Neuronal stem cell (in vitro differentiated cells): ENCODE measurements at places on chromosomes 1 and 21.

GRCh38 chr1:36401602-36402503 is 4.1 kb upstream of the LSM10 start:
- no peak for DNase-seq

GRCh38 chr1:7543718-7544090 is 227.4 kb upstream of the VAMP3 start:
- DNase-seq, result no peak

DNA sequence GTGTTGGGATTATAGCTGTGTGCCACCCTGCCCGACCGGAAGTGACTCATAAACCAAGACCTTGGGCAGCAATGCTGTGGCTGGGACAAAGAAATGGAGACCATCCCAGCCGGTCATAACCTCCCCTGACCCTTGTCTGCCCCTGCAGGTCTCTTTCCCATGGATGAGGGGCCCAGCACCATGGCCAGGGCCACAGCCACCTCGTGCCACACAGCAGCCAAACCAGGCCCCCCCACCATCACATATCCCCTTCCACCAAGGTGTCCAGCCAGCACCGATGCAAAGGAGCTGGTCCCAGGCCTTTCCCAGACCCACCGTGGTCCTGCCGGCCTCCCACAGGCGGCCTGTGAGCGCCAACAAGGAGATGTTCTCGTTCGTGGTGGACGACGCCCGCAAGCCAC is 42.2 kb downstream of the FHAD1 start:
- DNase-seq, result no peak

DNA sequence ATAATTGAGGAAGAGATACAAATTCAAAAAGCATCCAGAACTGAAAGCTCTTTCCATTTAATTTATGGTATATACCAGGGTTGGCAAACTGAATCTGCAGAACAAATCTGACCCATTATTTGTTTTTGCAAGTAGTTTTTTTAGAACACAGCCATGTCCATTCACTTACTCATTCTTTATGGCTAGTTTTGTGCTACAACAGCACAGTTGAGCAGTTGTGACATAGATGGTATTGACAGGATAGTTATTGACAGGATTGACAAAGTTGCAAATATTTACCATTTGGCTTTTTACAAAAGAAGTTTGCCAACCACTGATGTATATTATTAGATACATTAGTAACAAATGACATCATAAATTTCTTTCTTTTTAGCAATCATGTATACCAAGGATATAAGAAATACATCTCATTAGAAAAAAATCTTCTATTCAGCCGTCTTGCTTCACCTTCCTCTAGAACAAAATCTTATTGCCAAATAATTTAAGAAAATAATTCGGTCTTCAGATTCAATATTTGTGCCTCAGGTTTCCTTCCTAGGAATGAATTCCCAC is 9.4 kb downstream of the ADAMTS1 start:
- no peak for DNase-seq

- DNase-seq, result no peak
These were observed 131.6 kb downstream of the RRAGC start for GRCh38 chr1:38727684-38728584.

DNA sequence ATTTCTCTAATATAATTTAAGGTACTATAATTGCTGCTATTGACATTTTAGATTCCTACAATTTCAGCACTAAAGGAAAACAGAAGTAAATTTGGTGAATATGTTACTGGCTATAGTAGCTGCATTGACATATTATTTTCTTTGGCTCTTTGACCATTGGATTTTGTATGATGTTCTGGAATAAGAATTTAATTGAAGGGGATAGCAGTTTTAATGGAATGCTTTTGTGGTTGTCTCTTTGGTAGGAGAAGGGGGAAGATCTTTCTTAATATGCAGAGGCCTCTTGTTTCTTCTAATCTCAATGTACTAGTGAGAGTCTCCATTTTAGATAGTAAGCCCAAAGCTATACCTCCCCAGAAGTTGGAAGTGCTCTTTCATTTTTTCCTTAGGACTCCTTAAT is 6.9 kb downstream of the DTL start:
- no peak for DNase-seq

GRCh38 chr1:232131715-232132391 is 498.1 kb downstream of the SIPA1L2 start:
- DNase-seq, result no peak

DNA sequence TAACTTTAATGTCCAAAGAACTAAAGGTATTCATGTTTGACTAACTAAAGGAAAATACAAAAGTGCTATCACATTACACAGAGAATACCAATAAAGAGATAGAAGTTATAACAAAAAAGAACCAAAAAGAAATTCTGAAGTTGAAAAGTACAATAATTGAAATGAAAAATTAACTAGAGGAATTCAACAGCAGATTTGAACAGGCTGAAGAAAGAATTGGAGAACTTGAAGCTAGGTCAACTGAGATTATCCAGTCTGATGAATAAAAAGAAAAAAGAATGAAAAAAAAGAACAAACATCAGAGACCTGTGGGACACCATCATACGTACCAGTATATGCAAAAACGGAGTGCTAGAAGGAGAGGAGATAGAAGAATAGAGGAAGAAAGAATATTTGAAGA is 78.5 kb downstream of the NUP210L start:
- no peak for DNase-seq

- DNase-seq, result no peak
These were observed 23.0 kb downstream of the KNCN start for GRCh38 chr1:46528297-46528955.

DNA sequence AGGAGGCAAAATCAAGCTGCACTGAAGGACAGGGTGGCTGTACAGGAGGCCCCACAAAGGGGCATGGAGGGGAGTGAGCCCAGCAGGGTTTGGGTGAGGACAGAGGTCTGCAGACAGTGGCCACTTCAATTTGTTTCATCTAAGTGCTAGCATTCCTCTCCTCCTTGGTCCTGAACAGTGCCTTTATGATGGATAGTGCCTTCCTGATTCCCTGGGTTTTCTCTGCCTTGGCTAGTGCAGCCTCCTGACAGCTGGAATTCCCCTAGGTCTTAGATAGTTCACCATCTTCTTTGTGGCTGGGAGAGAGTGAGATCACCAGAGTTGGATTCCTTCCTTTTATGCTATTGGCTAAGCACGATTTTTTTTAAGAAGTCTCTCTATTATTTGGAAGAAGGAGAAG is 3.8 kb upstream of the HPCAL4 start:
- DNase-seq, result no peak

- no peak for DNase-seq
These were observed 20.0 kb downstream of the MEF2D start for GRCh38 chr1:156480411-156481192.

GRCh38 chr1:225409051-225409450 is 18.8 kb downstream of the LBR start:
- DNase-seq, result no peak

GRCh38 chr1:232915212-232915611 is 35.2 kb upstream of the NTPCR start:
- no peak for DNase-seq

DNA sequence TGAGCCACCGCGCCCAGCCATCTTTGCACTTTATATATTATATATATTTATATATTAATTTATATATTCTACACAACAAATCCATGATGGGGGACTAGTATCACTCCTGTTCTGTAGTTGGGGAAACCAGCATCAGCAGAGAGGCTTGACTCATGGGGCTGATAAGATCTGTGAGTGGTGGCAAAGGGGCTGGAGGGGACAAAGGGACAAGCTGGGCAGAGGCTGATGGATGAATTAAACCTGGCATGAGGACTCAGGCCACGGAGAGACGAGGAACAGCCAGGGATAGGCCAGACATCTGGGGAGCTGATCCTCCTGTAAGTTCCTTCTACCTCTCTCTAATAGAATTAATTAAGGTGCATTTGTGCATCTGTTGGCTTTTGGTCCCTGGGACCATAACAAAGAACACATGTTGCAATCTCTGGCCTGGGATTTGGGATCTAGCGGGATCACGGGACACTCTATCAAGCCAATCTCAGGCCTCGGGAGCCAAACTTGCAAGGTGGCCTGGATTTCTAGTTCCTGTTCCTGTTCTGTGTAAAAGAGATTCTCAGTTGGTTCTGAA is 7.6 kb downstream of the CNR2 start:
- no peak for DNase-seq

DNA sequence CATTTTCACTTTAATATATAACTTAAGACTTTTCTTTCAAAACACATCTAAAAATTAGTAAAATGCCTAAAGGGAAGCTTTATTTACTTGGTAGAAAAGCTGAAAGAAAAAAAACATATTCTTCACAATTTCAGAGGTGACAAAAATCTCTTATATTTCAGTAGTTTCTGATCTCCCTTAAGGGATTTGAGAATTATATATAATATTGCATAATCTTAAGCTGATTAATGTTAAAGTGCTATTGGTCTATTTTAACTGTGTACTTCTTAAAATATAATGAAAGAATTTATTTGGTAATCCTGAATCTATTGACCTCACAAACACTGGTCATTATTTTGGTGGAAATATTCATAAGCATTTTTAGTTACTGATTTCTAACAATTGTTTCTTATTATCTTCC is 1.2 kb upstream of the VPS45 start:
- DNase-seq, result no peak

- no peak for DNase-seq
These were observed 32.0 kb upstream of the FOXE3 start for GRCh38 chr1:47384083-47384482.

DNA sequence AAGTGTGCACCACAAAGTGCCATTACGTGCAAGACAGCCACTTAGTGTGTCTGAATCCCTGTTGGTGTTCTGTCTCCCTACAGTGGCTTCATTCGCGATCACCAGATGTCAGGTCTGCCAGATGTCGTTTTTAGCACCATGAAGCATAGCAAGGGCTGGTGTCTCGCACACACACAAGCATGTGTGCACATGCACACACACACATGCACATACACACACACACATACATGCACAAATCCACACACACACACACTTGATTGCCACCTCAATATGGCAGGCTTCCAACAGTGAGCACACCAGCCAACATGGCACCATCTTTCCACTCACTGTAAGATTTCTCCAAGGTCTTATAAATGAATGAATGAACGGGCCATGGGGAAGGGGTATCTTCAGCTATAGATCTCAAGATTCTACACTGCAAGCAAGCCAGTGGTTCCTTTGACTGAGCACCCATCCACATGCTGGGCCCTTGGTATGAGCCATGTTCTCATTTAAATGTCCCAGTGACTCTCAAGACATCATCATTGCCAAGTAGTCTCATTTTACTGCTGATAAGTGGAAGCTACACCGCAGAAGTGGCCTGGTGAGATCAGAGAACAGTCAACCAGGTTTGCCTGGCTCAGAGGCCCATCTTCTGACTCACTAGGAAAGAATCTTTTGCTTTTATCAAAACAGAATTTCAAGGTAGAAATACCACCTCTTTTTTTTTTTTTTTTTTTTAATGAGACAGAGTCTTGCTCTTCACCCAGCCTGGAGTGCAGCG is 84.9 kb downstream of the SIM2 start:
- DNase-seq, result no peak

DNA sequence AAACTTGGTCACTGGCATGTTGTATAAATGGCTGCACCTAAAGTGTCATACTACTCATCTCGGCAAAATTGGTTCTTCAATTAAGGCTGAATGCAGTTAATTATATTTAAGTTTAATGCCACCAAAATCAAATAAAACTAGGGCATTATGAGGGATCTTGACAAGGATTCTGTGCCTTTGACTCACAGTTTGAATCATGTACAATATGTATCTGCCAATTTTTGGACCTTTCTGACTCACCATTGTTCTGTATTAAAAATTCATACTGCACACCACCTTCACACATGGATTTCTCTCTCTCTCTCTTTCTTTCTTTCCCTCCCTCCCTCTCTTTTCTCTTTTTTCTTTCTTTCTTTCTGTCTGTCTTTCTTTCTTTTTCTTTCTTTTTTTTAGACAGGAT is 14.1 kb upstream of the STXBP3 start:
- DNase-seq, result no peak

DNA sequence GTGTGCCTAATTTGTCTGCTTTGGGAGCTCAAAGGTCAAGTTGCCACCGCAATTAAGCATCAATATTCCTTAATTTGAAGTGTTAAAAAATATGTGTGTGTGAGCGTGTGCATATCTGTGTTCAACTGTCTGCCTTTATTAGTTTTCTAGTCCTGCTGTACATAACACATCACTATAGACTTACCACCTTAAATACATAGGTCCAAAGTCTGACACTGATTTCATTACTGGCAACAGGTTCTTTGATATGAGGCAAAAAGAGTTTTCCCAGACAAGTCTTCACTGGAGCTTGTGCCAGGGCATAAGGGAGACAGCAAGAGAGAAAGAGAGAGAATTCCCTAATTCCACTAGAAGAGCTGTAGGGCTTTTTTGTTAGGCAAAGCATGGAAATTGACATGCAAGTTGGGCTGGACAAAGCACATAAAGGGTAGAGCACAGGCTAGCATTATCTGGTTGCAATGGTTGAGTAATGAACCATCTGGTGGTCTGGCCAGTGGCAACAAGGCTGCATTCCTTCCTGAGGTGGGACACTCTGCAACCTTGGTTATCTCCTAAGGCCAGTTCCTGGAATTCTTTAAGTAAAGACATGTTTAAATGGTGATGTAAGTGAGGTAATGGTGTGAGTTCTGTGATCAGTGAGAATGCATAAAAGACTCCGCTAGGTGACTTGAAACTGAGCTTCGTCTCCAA is 457.2 kb upstream of the ADAMTS5 start:
- no peak for DNase-seq

DNA sequence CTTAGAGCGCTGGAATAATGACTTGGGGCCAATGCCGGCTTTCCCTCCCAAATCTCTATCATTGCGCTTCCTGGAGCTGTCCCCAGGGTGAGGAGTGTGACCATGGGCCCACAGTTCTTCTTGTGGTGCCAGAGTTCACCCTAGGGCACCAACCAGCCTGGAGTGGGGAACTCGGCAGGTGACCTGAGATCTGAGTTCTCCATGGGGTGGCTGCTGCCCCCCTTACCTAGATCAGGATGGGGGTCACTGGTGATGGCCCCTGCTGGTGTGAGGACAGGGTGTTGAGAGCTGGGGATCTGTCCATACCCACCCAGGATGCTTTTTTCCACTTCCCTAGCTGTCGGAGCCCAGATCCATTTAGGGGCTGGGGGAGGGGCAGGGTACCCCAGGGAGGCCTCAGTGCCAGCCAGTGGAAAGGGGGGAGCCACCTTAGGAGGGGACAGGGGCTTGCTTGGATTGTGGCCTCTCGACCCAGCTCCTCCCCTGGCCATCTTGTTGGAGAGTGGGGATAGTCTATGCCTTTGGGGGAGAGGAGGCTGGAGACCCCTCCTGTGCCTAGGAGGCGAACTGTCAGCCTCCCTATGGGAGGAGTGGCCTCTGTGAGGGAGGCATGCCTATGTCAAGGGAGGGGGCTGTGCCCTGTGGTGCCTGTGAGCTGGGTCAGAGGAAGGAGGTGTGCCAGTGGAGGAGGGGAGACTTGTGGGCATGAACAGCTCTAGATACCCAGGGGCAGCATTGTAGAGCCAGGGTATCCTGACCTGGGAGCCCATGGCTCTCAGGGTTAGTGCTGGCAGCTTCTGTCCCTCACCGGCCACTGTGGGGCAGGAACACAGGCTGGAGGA is 1.7 kb downstream of the FOXO6 start:
- DNase-seq, result no peak

- DNase-seq, result no peak
These were observed 80.2 kb downstream of the ADSS2 start for GRCh38 chr1:244371242-244372141.

DNA sequence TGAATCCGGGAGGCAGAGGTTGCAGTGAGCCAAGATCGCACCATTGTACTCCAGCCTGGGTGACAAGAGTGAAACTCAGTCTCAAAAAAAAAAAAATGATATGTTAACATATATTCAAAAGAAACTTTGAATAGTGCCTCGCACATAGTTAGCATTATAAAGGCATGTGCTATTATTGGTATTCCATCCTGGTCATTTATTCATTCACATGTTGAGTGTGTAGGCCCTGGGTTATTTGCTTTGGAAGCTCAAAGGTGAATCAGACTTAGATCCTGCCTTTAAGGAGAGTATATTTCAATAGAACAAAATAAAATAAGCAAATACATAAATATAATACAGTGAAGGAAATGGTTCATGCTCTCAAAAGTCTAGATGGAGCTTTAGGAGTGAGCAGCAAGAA is 13.4 kb downstream of the SLC22A15 start:
- no peak for DNase-seq
